ENCODE measurements at places on chromosomes 7 and 10.

- no peak for DNase-seq
Observed at GRCh38 chr10:94041206-94041605, 47.5 kb downstream of the PLCE1 start.

- no peak for DNase-seq
Observed at GRCh38 chr7:46551603-46552002, 630.5 kb upstream of the IGFBP3 start.

DNA sequence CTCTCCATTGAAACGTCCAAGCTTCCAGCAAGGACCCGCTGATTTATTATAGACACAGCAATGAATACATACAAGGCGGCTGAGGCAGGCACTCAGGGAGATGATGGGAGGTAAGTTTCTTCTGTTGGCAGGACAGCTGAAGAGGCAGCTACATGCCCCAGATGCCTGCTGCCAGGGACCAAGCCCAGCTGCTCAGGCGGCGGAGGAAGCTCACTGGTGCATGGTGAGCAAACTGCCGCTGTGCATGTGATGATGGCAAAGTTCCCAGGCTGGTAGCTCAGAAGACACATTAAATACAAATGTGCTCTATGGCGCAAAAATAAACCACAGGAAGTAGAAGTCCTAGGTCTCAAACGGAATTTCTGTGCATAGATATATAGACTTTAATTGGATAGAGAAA, 2.3 kb downstream of the DNTT start:
- DNase-seq, result no peak

DNA sequence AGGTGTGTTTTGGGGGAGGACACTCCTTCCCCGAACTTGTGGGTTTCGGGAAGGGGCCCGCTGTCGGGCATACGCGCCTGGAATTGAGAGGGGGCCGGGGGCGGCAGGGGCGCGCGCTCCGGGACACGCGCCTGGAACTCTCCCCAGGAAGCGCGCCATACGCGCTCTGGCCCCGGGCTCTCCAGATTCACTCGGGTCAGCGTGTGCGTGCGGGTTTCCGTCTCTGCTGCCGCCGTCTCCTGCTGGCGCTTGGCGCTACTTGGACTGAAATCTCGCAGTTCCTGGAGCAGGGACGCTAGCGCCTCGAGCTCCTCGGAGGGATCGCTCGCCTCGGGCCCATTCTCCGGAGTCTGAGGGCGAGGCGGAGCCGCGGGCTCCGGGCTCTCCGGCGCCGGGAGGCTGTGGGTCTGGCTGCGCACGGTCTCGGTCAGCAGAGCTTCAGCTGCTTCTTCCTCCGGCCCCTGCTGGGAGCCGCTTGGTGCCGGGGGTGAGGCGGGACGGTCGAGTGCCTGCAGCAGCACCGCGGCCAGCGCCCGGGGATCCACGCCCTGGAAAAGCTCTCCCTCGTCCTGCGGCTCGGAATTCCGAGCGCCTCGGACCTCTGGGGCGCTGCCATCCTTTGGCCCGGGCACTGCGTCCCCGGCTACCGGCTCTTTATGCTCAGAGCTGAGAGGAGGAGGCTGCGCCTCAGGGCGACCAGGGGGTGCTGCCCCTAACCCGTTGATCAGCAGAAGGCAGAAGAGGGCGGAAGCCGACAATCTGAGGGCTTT, 1.1 kb downstream of the VGF start:
- no peak for DNase-seq

GRCh38 chr10:102280397-102281101, 35.2 kb downstream of the GBF1 start:
- DNase-seq, result no peak

GRCh38 chr10:61754587-61755550, 92.1 kb downstream of the CABCOCO1 start:
- no peak for DNase-seq

DNA sequence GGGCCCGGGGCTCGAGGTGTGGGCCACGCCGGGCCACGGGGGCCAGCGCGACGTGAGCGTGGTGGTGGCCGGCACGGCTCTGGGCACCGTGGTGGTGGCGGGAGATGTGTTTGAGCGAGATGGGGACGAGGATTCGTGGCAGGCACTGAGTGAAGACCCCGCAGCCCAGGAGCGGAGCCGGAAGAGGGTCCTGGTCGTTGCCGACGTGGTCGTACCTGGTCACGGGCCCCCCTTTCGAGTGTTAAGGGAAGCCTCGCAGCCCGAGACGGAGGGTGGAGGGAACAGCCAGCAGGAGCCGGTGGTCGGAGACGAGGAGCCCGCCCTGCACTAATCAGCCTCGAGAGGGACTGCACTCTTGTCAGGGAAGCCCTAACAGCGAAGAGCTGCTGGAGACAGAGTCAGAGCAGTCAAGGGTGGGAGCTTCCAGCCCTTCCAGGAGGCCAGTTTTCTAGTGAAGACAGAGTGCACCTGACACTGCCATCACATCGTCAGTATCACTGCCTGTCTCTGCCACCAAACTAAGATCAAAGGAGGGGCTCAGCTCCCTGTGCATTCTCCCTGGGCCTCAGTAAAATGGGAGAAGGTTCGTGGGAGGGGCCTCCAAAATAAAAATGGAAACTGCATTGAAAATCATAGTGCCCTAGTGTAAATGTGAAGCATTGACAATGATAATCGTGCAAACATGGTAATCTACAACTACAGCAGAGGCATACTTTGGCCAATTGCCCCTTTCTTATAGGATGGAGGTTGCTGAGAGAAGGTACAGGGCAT, 1.3 kb downstream of the MBLAC1 start:
- DNase-seq, result no peak

GRCh38 chr7:3106361-3106826, 62.7 kb upstream of the CARD11 start:
- DNase-seq, result peak; percentile 45

GRCh38 chr7:156074982-156075615, 262.8 kb upstream of the SHH start:
- no peak for DNase-seq

- DNase-seq, result no peak
Observed at GRCh38 chr7:138008588-138009349, 6.9 kb upstream of the CREB3L2 start.

DNA sequence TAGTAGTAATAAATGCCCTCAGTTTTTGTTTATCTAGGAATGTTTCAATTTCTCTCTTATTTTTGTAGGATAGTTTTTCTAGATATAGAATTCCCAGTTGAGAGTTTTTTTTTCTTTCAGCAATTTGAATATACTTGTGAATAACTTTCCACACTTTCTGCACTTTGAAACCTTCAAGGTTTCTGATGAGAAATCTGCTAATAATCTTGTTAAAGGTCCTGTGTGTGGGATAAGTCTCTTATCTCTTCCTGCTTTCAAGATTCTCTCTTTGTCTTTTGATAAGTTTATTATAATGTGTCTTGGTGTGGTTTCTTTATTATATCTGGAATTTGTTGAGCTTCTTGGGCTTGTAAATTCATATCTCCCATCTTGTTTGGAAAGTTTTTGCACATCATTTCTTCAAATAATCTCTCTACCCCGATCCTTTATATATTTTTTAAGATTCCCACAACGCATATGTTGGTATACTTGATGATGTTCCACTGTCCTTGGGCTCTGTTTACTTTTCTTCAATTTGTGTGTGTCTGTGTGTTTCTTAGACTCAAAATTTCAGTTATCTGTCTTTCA, 103.5 kb downstream of the MKX start:
- DNase-seq, result no peak
